ENCODE measurements at places on chromosomes 2 and 18.

DNA sequence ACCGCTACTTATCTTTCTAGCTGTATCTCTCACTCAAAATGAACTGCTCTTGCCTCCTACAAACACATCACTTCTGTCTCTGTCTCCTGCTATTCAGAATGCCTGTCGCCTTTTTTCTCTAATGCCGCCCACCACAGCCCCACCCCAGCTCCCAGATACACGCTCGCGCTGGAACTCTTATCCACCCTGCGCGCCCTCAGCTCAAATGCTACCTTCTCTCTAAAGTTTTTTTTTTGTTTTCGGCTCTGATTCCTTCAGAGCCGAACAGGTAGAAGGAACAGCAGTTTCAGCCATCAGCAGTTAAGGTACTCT lies 3.9 kb upstream of the SOS1 start:
- DNase-seq: no peak

- no peak for DNase-seq
These were observed 164.4 kb downstream of the BABAM2 start for GRCh38 chr2:28054916-28055315.

- no peak for DNase-seq
These were observed 34.2 kb upstream of the NT5DC4 start for GRCh38 chr2:112686348-112687217.

DNA sequence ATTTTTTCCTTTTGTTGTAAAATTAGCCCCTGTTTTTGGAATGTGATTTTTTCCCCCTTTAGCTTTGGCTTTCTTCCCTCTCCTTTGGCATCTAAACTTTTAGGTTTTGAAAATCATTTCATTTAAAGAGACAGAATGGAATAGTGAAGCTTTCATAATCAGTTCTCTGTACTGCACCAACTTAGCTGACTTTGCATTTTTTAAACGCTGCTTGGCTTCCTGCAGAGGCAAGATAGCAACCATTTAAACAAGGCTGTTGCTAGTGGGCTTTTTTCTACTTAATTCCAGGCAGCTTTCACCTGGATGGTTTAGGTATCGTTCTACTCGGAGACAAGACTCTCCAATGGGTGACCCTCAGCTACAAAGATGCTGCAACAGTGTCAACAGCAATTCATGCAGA lies 267.9 kb upstream of the PKDCC start:
- no peak for DNase-seq

GRCh38 chr2:68765739-68766375 lies 31.2 kb downstream of the ARHGAP25 start:
- no peak for DNase-seq

DNA sequence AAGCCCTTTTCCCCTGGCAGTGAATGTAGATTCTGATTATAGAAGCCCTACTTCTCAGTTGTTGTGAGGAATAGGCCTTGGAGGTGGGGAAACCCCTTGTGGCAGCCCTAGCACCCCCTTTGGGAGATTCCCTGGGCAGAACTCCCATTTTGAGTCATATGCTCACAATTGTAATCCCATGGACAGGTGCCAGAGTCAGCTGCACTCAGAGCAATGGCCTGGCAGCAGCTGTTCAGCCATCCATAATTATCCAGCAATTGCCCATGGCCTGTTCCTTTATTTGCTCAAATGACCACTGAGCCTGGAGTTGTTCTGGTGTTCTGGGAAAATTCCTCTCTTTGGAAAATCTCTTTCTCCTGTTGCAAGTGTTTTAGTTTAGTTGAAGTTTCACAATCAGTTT lies 71.7 kb downstream of the PTRHD1 start:
- no peak for DNase-seq

- no peak for DNase-seq
These were observed 210.5 kb downstream of the ANAPC1 start for GRCh38 chr2:111673526-111673925.

DNA sequence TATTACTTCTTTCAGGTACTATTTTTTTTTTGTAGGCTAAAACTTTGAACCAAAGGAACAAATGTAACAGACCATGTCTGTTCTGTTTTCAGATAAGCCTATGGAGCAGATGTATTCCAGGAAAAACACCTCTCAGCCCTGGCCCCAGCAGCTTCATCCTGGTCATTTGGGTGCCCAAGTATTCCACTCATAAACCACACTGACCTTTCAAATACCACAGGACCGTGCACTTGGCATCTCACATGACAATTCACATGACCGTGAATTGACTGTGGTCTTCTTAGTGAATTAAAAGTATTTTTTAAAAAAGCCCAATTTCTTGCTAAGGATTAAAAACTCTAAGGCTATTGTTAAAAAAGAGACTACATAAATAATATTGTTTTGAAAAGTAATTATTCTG lies 50.2 kb downstream of the SMIM21 start:
- no peak for DNase-seq

DNA sequence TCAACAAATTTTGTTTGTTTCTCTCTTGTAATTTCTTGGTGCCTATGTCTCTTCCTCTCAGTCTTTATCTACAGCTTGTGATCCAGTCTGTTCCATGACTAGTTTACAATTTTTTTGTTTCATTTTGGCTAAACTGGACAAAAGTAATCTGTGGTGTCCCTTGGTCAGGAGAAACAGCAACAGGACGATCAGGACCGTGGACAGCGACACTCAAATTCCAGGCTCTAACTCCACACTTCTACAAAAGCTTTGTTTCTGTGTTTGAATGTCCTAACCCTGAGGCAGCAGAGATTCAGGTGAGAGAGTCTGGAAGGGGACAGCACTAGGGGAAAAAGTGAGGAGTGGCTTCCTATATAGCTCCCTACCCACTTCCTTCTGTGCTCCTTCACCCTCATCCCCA lies 593.3 kb upstream of the FANCL start:
- no peak for DNase-seq

GRCh38 chr2:27638709-27639108 lies 9.9 kb downstream of the GPN1 start:
- no peak for DNase-seq

GRCh38 chr2:190978389-190979053 lies 35.5 kb downstream of the STAT1 start:
- no peak for DNase-seq

DNA sequence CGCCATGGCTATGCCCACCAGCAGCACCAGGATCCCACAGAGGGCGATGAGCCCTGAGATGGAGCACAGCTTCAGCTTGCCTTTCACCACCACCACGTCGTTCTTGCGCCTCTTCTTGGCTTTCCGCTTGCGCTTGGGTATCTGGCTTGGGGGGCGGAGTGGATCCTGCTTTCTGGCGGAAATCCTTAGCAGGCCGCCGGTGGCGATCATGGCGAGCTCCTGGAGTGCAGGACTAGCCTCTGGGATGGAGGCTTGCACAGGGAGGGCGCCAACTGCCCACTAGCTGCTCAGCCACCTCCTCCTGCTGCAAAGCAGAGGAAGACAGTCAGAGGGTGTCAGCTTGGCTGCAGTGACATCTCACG lies 3.5 kb downstream of the TMEM200C start:
- no peak for DNase-seq

GRCh38 chr2:129765678-129766351 lies 213.7 kb upstream of the RAB6C start:
- no peak for DNase-seq

GRCh38 chr2:55268907-55269644 lies at the start of gene MTIF2:
TSS of gene MTIF2 (minus strand) at chr2:55269231. CDS start at chr2:55263858, 5,373 bp downstream.
- DNase-seq: peak; percentile 87

- DNase-seq: no peak
These were observed 5.7 kb upstream of the STK17B start for GRCh38 chr2:196177124-196177523.

- DNase-seq: no peak
These were observed 33.9 kb downstream of the ZNF516 start for GRCh38 chr18:76461148-76461547.

DNA sequence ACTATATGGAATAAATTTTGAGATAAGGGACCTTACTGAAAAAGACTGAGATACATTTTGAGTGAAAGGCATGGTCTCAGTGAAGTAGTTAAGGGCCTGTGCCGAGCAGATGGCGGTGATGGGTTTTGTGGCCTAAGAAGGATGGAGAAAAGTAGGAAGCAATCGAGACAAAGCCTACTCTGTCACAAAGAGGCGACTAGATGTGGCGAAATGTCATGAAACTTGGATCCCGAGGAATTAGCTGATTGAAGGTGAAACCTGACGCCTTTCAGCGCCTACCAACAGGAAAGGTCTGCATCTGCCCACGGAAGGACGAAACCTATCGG lies 558 bp upstream of the CEP192 start:
- DNase-seq: no peak

GRCh38 chr18:43525169-43525568 lies 247.9 kb upstream of the SYT4 start:
- no peak for DNase-seq

DNA sequence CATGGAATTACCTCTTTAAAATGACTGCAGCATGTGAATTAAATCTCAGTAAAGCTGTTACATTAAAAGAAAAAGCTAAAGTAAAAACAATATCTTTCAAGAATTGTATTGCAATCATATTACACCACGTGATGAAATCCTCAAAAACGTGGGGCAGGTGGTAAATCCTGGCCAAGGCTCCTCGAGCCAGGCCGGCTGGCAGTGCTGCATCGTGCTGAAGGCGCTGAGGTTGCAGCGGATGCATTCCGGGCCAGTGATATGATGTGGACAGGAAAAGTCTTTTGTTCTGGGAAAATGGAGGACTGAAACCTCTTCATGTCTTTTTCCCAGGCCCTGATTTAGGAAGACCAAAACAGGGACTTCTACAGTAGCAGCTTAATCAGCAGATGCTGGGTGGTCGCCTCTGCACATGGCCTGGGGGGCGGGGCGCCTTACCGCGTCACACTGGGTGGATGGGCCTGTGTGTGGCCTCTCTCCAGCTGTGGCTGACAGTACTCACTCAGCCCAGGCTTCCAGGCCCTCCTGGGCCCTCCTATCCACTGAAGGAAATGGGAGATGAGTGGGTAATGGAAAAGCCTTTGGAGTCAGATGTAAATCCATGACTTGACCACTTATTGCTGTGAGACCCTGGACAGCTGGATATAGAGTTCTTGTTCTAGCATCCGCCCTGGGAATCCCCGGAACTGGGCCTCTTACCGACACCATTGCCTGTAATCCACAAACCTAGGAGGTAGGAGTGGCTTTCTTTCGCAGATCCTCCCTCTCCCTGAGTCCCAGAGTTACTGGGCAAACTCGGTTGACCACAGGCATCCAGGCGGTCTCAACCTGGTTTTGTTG lies 45.1 kb downstream of the PROC start:
- DNase-seq: no peak

GRCh38 chr2:237673130-237674001 lies 46.0 kb downstream of the LRRFIP1 start:
- DNase-seq: peak; percentile 78

- DNase-seq: peak; percentile 23
These were observed 49.3 kb upstream of the FOSL2 start for GRCh38 chr2:28343184-28343942.

GRCh38 chr2:32960238-32960637 lies 13.5 kb downstream of the LTBP1 start:
- no peak for DNase-seq

DNA sequence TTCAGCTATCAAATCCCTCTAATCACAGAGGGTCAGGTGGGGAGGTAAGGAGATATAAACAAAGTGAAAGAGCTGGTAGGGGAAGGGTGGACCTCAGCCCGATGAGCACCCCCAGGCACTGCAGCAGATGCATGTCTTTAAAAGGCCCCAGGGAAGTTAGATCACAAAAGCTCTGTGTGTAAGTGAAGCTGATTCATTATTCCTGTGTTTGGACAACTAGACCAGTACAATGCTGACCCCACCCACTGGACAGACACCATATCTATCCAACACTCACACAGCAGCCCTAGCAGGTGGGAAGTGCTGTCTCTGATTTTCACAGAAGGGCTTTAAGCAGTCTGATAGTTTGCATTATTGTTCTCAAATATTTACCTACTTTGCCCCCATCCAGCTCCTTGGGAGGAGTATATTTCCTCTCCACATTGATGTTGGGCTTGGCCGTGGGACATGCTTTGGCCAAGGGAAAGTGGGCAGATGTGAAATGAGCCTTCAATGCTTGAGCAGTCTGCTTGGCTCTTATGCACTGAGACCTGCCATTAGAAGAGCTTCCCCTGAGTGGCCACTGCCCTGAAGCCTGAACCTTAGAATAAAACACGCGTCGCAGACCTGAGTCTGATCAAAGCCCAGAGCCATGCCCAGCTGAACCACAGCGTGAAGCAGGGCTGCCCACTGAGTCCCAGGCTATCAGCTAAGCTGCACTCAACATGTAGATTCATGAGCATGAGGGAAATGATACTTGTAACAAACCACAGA lies 111.4 kb downstream of the COPS8 start:
- no peak for DNase-seq

GRCh38 chr2:64478502-64479230 lies 24.7 kb downstream of the LGALSL start:
- DNase-seq: no peak

DNA sequence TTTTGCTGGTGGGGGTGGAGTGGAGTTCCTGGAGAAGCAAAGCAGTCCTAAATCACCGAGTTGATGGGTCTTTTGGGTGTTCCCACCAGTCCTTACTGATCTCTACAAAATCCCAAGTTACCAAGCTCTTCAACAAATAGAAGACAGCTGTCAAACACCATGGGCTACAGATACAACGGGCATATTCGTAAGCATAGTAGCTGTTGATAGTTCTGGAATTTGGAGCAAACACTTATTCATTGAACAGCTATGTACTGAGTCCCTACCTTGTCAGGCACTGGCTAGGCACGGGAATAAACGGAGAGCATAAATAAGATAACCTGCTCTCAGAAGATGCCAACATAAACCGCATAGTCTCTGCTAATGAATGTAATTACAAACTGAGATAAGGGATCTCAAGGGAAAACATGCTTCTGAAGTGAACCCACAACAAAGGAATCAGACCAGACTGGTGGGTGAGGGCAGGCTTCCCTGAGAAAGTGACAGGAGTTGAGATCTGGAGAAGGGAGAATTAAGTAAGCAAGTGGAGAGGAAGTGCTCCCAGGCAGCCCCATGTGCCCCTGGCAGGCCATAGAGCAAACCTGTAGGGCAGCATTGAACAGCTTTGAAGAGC lies 947 bp upstream of the ANKRD44 start:
- DNase-seq: no peak

GRCh38 chr2:43455731-43456642 lies 139.9 kb downstream of the THADA start:
- DNase-seq: peak; percentile 5

DNA sequence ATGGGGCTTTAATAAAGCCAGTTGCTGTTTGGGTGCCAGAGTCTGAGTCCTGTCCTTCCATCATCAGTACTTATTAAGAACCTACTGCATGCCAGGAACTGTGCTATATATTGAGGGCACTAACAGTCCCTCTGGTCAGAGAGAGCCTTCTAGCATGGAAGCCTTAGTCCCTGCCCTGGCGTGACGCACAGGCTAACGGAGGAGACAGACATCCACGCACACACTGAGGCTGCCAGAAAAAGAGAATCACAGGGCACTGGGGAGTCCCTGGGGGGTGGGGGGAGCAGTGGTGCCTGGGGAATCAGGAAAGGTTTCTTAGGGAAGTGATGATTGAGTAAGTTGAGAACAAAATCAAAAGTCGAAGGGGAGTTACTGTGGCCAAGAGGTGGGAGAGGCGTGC lies 31.5 kb downstream of the CTIF start:
- no peak for DNase-seq
